ENCODE measurements at places on chromosomes 11 and 22. TPM values are rescaled to one million over a fixed set of nuclear protein-coding genes. Genes with fewer than 3 reads are reported as not detected.

Gene DEFB131B
- not detected for total RNA-seq

Gene SCGB1D2
- total RNA-seq = not detected

Gene TPBGL
- total RNA-seq = 0.25 TPM

DNA sequence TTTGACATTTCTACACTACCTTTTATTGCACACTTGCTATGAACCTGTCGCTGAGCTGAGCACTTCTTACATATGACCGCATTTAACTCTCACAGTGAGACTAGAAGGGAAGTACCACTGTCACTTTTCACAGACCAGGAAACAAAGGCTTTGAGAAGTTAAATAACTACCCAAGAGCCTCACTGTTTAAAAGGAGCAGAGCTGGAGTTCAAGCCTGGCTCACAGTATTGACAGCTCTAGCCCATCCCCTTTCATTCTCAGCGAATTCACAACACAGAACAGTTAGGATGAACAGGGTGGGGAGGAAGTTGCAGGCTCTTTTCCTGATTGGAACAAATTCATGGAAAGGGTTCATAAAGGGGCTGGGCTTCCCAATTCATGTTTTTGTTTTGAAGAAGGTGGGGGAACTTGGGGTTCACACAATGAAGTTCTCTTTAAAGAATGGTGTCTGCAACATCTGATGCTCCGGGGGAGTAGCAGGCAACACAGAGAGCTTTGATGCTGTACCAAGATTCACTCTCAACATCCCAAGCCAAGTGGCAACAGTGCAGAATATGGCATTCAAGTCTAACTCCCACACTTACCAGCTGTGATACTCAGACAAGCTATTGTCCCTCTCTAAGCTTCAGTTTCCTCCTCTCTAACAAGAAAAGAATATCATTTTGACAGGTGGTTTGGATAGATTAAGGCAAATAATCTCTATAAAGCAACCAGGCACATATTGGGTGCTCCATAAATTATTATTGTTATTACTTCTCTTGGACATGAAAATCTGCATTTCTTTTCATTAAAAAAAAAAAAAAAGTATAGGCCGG lies 17.2 kb downstream of the SCGB1A1 start:
- no peak for DNase-seq

GRCh38 chr11:120532082-120532831 lies 20.7 kb downstream of the GRIK4 start:
- no peak for DNase-seq

Gene BARX2
- total RNA-seq = not detected

DNA sequence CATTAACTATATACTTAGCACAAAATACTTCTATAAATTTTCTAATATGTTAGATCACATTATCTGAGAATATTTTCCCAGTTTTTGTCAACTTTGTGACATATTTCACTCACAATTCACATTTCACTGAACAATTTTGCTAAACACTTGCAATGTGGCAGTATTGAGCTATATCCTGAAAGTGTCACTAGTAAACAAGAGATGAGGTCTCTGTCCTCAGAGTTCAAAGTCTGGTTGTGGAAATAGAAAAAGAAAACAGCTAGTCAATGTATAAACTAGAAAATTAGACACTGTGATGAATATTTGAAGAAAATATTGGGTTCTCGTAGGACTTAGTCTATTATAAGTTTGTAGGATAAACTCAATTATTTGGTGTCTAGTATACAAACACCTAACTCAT lies 87.4 kb upstream of the CHORDC1 start:
- no peak for DNase-seq

Gene FIBIN
- total RNA-seq = 0.45 TPM

DNA sequence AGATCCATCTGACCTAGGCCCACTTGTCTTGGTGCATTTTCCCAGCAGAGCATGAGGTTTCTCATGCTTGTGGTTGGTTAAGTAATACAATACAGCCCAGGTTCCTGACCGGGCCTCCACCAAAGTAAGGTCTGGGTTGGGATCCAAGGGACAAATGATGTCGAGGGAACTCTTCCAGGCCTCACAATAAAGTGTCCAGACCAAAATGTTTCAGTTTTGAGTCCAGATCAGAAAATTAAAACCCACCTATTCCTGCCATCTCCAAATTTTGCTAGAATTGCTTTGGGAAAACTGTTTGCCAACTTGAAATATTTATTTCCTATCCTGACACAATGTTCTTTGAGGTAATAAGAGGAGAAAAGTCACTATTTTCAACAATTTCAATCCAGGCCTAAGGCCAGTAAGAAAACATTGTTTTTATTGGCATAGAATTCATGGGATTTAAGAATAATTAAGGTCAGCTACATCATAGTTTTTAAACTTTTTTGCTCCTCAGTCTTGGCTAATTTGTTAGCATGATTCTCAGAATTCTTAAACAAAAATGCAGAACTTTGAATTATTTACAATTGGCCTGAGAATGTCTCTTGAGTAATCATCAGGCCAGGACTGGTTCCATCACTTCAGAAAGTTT lies 51.4 kb downstream of the ME3 start:
- no peak for DNase-seq

DNA sequence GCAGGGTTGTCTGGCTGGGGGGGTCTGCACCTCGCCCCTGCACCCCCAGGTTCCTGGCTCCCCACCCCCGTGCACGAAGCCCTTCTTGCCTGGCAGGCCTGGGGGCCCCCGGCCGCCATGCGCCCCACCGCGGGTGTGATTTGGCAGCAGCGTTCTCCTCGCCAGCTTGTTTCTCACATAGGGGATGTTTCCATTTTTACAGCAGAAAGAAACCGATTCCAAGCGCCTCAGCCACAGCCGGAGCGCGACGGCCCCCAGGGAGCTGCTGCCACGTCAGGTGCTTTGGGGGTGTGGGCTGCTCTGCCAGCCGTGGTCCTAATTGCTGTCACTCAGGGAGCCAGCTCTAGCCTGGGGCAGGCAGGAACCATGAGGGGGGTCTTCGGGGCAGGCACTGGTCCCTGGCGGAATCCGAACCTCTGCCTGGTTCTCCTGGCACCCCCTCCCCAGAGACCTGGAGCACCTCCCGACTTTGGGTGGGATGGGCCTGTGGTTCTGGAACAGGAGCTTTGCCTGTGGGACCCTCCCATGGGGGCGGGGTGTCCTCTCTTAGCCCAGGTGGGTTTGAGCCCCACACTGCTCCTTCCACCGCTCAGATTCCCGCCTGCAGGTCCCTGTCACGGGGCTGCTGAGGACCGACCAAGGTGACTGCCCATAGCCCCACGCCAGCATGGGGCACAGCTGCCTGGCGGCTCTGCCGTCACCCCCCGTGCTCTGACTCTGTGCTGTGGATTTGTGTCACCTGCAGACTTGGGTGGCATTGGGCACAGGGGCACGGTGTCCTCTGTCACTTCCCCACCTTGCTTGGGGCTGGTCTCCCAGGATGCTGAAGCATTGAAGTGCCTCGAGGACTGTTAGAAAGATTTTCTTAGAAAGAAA lies 54.0 kb downstream of the RTN4R start:
- DNase-seq = no peak

Gene GRAP2
- not detected for total RNA-seq

DNA sequence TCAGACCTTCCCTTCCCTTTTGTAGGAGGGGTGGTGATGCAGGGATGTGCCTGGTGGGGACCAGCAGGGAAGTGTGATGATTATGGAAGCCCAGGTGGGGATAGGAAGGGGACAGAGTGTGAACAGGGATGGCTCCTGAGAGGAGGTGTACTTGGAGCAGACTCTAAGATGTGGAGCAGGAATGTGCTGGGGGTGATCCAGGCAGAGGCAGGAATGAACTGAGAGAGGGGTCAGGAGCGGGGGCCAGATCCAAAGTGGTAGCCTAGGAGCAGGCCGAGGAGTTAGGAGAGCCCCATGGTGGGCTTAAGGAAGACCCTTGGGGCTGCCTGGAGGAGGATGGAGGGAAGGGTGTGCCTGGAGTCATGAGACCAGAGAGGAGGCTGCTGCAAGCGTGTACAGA lies 3.7 kb downstream of the NPTXR start:
- no peak for DNase-seq

GRCh38 chr11:78295991-78296930 lies 107.5 kb downstream of the USP35 start:
- no peak for DNase-seq

Gene KRTAP5-1
- not detected for total RNA-seq

Gene CD3G
- total RNA-seq = not detected

Gene OR10A2
- not detected for total RNA-seq

- DNase-seq = no peak
Measured at GRCh38 chr11:12704049-12704448, 29.8 kb downstream of the TEAD1 start.

GRCh38 chr11:78796956-78797355 lies 222.3 kb upstream of the NARS2 start:
- no peak for DNase-seq

DNA sequence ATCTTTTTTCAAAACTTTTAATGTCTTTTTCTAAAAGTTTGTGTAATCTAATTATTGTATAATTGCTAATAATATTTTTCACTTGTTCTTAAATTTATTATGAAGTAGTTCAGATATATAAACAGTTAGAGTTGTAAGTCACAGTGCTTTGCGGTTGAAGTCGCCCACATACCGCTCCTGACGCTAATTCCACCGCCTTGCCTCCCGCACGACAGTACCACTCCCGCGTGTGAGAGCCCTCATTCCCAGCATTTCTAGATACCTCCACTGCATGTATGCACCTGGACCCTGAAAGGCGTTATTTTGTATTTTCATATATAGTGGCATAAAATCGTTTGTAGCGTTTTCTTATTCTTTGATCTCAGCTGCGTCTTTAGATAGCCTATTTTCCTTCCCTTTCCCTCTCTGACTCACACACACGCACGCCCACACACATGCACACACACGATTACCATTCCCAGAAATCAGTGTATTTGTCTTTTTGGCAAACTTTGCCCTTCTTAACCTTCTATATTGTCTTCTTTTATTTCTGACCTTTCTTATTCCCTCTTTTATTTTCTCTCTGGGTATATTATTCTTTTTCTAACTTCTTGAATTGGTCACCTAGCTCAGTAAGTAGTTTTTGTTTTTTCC lies 56.4 kb upstream of the PITPNB start:
- DNase-seq = no peak

Gene CHRM4
- total RNA-seq = 1.1 TPM

Gene PHOX2A
- 0.19 TPM for total RNA-seq

DNA sequence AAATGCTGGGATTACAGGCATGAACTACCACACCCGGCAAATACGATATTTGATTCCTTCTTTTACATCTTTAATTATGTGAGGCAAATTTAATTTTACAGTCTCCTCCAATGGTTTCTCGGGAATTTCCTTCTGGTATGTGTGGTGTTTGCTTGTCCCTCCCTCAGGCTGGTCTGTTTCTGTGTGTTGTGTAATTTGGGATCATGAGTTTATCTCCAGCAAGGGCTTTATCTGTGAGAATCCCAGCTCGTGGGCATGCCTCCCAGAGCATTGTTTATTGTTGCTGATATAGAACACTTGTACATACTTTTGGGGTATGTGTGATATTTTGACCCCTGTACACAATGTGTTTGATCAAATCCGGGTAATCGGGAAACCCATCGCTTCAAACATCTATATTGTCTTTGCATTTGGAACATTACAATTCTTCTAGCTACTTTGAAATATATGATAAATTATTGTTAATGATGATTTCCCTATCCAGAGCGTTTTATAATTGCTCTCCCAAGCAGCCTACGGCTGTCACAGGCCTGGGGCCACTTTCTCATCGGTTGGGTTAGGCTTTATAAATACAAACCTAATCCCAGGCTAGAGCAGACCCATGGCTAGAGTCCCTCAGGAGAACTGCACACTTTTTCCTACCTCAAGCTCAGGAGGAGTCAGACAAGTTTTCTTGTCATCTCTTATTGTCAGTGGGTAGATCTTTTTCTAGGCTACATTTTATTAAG lies 15.0 kb upstream of the PRR5 start:
- no peak for DNase-seq

Gene APLNR
- total RNA-seq = not detected

DNA sequence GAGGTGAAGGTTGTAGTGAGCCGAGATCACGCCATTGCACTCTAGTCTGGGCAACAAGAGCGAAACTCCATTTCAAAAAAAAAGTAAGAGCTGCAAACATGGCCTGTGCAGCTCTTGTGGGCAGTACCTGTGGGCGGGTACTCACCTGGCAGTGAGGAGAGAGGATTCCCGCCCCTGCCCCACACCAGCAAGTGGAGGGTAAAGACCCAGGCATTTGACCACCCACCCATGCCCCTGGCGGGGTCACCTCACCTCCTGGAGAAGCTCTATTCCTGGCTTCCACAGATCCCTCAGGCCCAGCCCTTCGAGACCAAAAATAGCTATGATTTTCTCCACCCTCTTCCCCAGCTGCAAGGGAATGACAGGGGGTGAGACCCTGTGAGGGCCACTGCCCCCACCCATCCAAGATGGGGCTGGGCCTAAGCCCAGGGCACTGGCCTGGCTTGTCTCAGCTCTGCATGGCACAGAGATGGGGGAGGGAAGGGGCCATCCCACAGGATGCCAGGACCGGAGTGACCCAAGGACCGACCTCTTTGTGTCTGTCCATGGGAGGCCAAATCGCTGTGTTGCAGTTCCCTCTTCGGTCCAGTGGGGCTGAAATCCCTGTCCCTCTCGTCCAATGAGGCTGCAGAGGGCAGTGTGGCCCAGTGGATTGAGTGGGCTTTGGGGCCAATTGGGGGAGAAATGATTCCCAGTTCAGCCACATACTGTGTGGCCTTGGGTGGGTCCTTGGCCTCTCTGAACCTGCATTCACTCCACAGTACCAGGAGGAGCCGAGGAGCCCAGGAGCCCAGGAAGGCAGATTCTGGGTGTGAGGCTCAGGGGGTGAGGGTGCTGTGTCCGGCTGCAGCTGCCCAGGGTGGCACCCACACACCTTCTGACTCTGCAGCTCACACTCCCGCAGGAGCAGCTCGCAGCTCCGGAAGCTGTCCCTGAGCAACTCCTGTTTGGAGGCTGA lies 14.6 kb downstream of the SEC14L6 start:
- no peak for DNase-seq

Gene OR52A1
- total RNA-seq = 12.2 TPM

- no peak for DNase-seq
Measured at GRCh38 chr11:9008661-9009060, 4.9 kb upstream of the NRIP3 start.

DNA sequence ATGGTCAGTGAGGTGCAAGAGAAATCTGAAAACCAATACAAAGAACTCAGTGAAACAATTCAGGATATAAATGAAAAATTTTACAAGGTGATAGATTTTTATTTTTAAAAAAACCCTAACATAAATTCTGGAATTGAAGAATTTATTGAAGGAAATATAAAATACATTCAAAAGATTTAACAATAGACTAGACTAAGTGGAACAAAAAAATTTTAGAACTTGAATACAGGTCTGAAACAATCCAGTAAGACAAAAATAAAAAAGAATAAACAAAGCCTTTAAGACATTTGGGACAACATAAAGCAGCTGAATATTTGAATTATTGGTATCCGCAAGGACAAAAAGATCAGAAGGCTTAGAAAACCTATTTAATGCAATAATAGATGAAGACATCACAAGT lies 8.7 kb downstream of the SPA17 start:
- DNase-seq = no peak

GRCh38 chr11:111735262-111736116 lies 30.7 kb downstream of the PPP2R1B start:
- DNase-seq = no peak

DNA sequence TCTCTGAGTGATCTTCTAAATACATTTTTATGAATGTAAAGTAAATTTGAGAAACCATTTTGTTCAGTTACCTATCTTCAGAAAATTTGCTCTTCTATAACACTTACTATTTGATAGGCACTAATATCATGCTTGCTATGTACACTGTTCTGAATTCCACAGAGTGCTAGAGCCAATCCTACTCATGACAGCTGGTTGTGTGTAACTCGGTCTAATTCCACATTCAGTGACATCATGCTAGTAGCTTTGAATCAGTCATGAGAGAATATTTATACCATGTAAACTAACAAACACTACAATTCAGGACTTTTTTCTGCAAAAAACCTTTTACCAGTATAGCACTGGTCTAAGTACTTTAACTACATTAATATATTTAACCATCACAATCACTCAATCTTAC lies 902.9 kb downstream of the DLG2 start:
- DNase-seq = no peak

All from H1 (cell line).